ENCODE measurements at places on chromosomes 2 and 18. TPM values are rescaled to one million over a fixed set of nuclear protein-coding genes. Genes with fewer than 3 reads are reported as not detected.

DNA sequence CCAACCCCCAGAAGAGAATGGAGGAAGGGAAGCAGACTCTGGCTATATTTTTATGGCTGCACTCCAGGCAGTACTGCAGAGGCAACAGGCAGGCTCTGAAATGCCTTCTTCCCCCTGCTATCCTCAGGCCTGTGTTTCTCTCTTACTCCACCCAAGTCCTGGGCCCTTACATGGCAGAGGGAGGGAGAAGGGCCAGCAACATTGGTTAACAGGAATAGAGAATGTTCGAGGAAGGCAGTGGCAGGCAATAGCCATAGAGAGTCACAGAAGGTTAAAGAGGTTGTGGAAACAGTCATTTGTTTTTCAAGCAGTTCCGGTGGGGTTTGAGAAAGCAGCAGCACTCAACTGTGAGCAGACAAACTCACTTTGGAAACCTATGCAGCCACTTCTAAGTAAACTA lies 15.1 kb upstream of the DARS1 start:
- no peak for DNase-seq

DNA sequence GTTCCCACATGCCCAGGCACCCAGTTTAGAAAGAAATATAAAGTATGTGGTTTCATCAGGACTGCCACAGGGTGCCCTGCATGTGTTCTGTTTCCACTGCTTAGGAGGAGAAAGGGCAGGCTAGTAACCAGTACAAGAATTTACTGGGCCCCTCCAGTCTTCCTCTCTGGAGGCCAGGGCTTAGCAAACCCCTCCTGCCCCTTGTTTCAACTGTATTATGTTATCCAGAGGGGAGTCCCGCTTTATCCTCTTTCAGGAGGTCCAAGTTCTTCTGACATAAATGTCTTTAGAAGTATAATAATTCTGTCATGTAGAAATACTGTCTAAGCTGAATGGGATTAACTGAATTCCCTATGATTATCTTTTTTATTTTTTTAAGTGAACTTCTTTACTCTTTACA lies 132.1 kb downstream of the WDSUB1 start:
- DNase-seq, result no peak

GRCh38 chr2:47076126-47076506 lies 79.0 kb downstream of the STPG4 start:
- DNase-seq, result no peak

GRCh38 chr2:239285932-239286230 lies 114.9 kb downstream of the HDAC4 start:
- peak; percentile 32 for DNase-seq

ZNF638 gene
- total RNA-seq, result 152 TPM
